ENCODE measurements at places on chromosomes 12 and 14.

DNA sequence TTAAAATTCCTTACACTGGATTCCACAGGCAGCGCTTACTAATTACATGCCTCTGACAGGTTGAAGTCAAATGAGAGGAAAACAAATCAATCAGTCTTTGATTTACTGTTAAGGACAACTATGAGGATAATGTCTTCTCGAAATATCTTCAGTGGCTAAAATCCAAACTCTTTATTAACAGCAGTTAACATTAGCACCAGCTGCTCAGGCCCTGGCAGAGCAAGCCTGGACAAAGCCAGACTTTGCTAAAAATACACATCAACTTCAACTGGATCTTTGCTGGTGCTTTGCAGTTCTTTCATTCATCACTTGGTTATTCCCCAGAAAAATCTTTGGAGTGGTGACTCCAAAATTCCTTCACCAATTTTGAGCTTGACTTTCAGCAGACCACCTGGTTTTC, 98.7 kb downstream of the HECTD4 start:
- DNase-seq = no peak

DNA sequence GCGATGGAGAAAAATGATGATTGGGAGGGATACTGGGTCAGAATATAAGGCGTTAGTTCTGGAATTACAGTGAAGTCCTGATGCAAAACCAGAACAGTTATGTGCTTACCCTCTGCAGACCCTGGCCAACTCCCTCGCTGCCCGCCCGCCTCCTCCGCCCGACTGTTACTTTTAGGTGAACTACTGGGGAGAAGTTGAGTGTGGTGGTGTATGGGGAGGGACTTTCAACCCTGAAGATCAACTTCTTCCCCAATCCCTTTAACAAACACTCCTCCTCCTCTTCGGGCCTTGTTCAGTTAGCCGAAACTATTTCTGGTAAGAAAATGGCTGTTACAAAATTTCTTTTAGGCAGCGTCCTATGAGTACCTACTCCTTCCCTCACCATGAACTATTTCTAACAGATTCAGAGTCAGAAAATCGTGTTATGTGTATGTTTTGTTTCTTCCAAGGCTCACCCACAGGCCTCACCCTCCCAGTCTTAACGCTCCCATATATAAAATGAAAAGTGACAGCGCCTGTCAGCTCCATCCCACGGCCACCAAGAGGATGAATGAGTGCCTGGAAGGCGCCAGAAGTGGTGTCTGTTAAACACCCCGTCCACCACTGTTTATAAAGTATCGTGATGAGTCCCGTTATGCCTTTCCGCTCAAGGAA, 1.3 kb downstream of the FBXO33 start:
- DNase-seq = no peak

GRCh38 chr14:68668531-68668930, 124.3 kb downstream of the ZFP36L1 start:
- DNase-seq = no peak

GRCh38 chr14:71194251-71194650, 287.0 kb downstream of the PCNX1 start:
- peak; percentile 80 for DNase-seq

GRCh38 chr14:91135039-91135438, 21.2 kb downstream of the DGLUCY start:
- no peak for DNase-seq

DNA sequence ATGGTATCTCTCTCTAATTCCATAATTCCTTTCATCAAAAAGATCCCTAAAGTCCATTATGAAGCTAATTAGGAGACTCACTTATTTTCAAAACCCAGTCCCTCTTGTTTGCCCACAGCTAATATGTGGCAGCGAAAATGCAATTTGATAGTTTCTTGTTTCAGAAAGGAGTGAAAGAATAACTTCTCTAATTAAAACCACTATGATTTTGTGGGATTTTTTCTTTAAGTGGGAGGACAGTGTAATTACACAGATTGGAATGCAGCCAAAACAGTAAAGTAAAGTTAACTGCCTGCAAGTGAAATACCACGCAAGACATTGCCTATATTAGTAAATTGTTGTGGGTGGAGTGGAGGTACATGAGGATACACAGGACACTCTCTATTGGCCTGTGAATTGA, 50.0 kb downstream of the PTPRO start:
- no peak for DNase-seq

DNA sequence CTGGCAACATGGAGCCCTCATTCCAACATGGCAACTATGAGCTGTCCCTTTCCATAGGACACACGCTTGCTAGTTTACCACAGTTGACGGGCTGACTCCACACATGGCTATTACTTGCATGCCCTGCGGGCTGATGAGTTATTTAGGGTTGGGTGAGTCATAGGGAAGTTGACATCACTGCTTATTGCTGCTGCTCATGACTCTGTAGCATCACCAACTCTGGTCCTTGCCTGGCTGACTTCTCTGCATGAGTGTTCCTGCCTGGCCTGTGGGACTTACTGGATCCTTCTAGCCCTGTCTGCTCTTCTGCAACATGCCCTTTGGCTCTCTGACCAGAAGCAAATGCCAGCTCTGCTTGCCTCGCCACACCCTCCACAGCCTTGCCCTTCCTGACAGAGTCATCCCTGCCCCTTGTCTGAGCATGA, 199.5 kb downstream of the ANO6 start:
- no peak for DNase-seq

GRCh38 chr14:37544407-37544806, 50.6 kb downstream of the FOXA1 start:
- DNase-seq = no peak

DNA sequence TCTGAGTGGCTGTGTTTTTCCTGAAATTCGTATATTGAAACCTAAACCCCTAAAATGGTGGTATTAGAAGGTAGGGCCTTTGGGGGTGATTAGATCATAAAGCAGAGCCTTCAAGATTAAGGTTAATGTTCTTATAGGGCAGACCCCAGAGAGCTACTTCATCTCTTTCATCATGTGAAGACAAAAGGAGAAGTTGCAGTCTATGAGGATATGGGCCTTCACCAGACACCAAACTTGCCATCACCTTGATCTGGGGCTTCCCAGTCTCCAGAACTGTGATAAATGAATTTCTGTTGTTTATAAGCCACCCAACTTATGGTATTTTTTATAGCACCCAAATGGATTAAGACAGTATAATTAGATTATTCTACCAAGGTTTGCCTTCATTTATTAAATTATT, 275.0 kb upstream of the ATP2B1 start:
- no peak for DNase-seq

GRCh38 chr14:101986953-101987352, 22.6 kb downstream of the DYNC1H1 start:
- DNase-seq = no peak

DNA sequence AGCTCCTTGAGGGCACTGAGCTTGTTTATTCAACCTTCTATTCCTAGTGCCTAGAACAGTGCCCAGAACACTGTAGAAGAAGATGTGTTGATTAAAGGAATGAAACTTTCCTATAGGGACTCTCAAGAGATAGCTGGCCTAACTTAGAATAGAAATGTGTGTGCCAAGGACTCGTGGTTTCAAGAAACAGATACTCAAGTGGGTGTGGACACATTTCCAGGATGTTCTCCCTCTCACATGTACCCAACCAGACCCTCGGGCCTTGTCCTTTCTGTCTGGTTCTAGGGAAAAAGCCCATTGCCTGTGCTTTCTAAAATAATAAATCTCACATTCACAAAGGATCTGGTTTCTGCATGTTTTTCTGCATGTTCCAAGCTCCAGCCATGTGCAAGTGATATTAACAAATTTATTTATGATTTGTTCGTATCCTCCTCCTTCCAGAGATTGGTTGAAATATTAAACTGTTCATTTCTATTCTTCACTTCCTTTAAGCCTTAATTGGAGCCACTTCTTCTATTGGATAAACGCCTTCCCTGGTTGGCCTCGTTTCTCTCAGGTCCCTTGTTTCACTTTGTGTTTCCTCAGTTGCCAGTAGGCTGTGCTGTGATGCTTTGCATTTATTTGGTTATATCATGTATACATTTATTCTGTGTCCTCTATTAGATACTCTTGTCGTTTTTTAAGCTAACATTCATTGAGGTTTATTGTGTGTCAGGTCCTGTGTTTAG, 89.8 kb downstream of the CRADD start:
- no peak for DNase-seq

- DNase-seq = peak; percentile 4
Measured at GRCh38 chr14:85131226-85131922, 398.6 kb upstream of the FLRT2 start.

GRCh38 chr12:117547209-117547608, 185.8 kb upstream of the NOS1 start:
- no peak for DNase-seq

- DNase-seq = no peak
Measured at GRCh38 chr14:94291159-94291905, 1.7 kb downstream of the SERPINA10 start.

DNA sequence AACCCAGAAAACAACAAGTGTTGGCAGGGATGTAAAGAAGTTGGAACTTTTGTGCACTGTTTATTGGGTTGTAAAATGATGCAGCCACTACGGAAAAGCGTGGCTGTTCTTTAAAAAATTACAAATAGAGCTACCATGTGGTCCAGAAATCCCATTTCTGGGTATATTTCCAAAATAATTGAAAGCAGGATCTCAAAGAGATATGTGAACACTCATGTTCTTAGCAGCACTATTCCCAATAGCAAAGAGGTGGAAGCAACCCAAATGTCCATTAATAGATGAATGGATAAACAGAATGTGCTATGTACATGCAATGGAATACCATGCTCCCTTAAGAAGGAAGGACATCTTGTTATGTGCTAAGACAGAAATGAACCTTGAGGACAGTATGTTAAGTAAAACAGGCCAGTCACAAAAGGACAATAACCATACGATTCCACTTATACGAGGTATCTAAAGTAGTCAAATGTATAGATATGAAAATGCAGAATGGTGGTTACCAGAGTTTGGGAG, 249.5 kb downstream of the PHLDA1 start:
- no peak for DNase-seq

DNA sequence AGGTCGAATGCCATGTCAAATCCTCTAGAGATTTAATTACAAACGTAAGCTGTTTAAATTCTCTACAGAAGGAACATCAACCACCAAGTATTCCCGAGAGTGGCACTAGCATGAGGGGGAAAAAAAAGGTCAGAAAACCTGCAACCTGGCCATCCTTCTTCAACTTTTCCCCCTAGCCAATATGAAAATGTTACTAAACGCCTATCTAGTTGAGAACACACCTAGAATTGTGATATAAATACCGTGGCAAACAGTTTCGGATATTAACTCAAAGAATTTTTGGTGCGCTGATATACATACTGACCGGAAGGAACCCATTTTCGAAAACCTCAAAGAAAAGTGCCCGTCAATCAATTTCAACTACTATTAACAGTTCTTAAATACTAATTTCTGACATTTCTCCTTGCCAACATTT, 1.8 kb downstream of the HNRNPC start:
- DNase-seq = no peak

DNA sequence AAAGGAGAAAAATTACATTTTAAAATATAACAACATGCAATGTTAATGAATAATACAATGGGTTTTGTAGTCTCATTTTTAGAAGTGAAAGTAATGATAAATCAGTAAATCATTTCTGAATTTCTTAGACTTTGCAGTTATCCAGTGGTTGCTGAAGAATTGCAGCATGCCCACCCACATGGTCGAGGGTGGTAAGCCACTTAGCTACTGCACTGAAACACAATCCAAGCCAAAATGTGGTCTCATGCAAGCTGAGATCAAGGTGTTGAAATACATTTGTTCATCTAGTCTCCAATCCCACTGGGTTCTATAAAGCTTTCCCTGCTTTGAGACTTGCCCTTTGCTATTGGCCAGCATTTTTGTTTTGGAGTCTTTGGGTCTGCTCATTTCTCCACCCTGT, 247.9 kb downstream of the NELL2 start:
- DNase-seq = no peak

DNA sequence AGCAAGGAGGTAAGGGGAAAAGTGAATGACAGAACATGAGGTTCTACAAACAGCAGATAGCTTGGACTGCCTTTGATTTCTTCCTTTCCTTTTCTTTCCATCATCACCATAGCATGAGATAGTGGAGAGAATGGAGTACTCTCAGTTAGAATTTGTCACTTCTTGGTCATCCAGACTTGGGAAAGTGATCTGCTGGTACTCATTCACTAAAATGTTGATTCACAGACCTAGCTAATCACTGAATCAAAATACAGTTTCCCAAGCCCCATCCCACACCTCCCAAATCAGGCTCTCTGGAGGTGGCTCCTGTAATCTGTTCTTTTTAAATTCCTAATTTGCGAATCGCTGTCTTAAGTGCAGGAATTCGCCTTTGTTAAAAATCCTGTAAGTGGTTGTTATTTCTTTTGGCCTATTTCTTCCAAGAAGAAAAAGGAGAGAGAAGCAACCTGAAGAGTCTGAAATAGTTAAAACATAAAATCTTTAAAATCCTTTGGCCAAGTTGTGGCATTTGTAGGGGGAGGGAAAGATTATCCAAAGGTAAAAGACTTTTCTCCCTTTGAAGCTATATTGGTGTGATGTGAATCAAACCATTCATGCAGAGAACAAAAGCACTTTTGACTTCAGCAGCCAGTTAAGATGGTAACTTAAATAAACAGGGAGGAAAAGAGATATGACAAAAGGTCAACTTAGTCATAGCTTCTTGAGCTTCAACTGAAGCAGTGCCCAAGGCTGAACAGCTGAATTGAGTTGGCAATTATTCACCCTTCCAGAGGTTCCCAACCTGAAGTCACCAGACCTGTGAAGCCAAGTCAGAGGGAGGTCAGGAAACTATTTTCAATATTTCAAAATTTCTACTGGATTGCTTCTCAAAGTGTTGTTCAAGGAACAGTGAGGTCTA, 255.1 kb upstream of the KRR1 start:
- DNase-seq = no peak

DNA sequence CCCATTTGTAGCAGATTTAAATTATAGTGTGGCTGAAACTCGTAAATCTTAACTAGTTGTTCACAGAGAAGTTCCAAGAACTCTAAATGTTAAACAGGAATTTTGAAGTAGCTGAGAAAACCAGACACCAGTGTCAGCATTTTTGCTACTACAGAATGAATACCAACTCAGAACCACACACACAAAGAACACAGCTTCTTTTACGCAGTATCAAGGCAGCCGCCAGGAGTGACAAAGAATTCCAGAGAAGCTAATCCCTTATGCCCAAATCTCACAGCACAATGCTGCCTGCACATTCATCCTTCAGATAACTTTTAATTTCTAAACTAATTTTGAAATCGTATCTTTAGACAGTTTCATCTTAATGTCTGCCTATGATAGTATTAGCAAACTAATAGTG, 37.4 kb downstream of the SLC6A15 start:
- no peak for DNase-seq

DNA sequence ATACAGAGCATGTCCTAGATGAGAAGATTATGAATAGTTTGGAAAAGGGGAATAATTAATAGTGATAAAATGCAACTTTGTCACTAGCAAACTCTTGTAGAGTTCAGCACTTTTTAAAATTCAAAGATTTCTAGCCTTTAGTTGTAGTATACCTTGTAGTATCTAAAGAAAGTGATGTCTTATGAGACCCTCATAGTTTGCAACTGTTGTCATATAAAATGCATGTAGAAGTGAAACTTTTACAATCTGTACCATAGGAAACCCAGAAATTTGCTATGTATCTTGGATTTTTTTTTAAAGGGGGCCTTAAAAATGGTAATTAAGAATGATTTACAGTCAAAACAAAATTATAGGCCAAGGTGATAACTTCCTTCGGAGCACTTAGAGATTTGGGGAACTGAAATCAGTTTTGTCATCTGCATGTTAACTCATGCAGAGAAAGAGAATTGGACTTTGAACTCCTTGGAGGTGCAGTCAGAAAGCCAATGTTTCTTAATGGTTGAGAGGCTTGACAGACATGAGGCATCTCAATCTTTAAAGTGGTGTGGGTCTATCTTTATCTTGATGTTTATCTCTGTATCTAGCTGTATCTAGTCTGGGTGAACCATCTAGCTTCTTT, 1.3 kb downstream of the LRRK2 start:
- no peak for DNase-seq

- no peak for DNase-seq
Measured at GRCh38 chr12:77613411-77613810, 217.3 kb upstream of the NAV3 start.
